Aortic smooth muscle cell (primary cell): ENCODE measurements at places on chromosomes 1 and 21. TPM values are rescaled to one million over a fixed set of nuclear protein-coding genes. Genes with fewer than 3 reads are reported as not detected.

Gene DMRTA2
- total RNA-seq = 0.12 and 0.13 TPM in 2 replicates

Gene F5
- under 0.01 TPM in 1 of 2 replicates, not detected in the other for total RNA-seq

Gene CRNN
- total RNA-seq = not detected in 2 replicates

Gene CD34
- 0.53 and 1.5 TPM in 2 replicates for total RNA-seq

Gene KCNA10
- total RNA-seq = not detected in 2 replicates

Gene CAMSAP2
- total RNA-seq = 24.7 and 30.3 TPM in 2 replicates

Gene SMCP
- not detected in 2 replicates for total RNA-seq

Gene ZBTB8OS
- 55.9 and 68.0 TPM in 2 replicates for total RNA-seq

Gene HSPB7
- total RNA-seq = 4.6 and 21.6 TPM in 2 replicates

Gene EPRS1
- total RNA-seq = 187 and 204 TPM in 2 replicates

Gene NFIA
- total RNA-seq = 7.7 and 12.9 TPM in 2 replicates

Gene PMF1
- 28.5 and 29.5 TPM in 2 replicates for total RNA-seq

Gene KRTAP13-2
- total RNA-seq = not detected in 2 replicates

Gene KRTAP19-7
- not detected in 2 replicates for total RNA-seq

Gene CHI3L1
- total RNA-seq = 0.06 and 0.13 TPM in 2 replicates

Gene SLC1A7
- total RNA-seq = 0.13 and 0.25 TPM in 2 replicates

Gene ZYG11B
- 32.1 and 34.7 TPM in 2 replicates for total RNA-seq

Gene S100A8
- total RNA-seq = not detected in 2 replicates

Gene CA6
- not detected in 2 replicates for total RNA-seq

Gene EXTL1
- 0.06 and 0.13 TPM in 2 replicates for total RNA-seq

Gene MYOC
- 0.13 and 0.37 TPM in 2 replicates for total RNA-seq

Gene XCL2
- not detected in 2 replicates for total RNA-seq

Gene KIF21B
- total RNA-seq = 0.12 and 0.13 TPM in 2 replicates

Gene RUNX3
- total RNA-seq = not detected in 2 replicates

Gene AADACL4
- total RNA-seq = not detected in 2 replicates

Gene ACTL8
- total RNA-seq = not detected in 2 replicates

Gene DNAH14
- total RNA-seq = 0.13 and 0.31 TPM in 2 replicates

Gene KCNT2
- total RNA-seq = 2.2 and 4.2 TPM in 2 replicates

Gene PTPN7
- total RNA-seq = not detected in 2 replicates

Gene HSD3B2
- not detected in 2 replicates for total RNA-seq

Gene USH2A
- total RNA-seq = under 0.01 TPM in 1 of 2 replicates, not detected in the other

Gene LEFTY1
- total RNA-seq = 0.06 TPM in 1 of 2 replicates, not detected in the other

Gene PSRC1
- total RNA-seq = 5.2 and 8.6 TPM in 2 replicates

Gene RCSD1
- 0.19 and 0.26 TPM in 2 replicates for total RNA-seq

Gene LCE3D
- total RNA-seq = not detected in 2 replicates

Gene SDC3
- 23.4 and 37.3 TPM in 2 replicates for total RNA-seq

Gene LMX1A
- not detected in 2 replicates for total RNA-seq

Gene RABIF
- 7.0 and 9.0 TPM in 2 replicates for total RNA-seq

Gene S100A16
- total RNA-seq = 250 and 256 TPM in 2 replicates

Gene SPEN
- total RNA-seq = 15.1 and 20.9 TPM in 2 replicates

Gene C1orf159
- 4.5 and 5.6 TPM in 2 replicates for total RNA-seq

Gene TNFRSF8
- not detected in 2 replicates for total RNA-seq

Gene LEPR
- total RNA-seq = 18.0 and 19.6 TPM in 2 replicates

Gene FAM151A
- total RNA-seq = not detected in 2 replicates
